Activated T-helper 2 cell treated with anti-CD3 and anti-CD28 coated beads, Interferon-gamma antibody, Interleukin-2, Interleukin-4, amounts not matched to agents 10 μg/mL and 5 μg/mL and 100 μg/mL, durations not matched to agents 14 hours and 24 hours and 36 hours (primary cell): ENCODE measurements at places on chromosomes 4 and X. TPM values are rescaled to one million over a fixed set of nuclear protein-coding genes. Genes with fewer than 3 reads are reported as not detected.

DNA sequence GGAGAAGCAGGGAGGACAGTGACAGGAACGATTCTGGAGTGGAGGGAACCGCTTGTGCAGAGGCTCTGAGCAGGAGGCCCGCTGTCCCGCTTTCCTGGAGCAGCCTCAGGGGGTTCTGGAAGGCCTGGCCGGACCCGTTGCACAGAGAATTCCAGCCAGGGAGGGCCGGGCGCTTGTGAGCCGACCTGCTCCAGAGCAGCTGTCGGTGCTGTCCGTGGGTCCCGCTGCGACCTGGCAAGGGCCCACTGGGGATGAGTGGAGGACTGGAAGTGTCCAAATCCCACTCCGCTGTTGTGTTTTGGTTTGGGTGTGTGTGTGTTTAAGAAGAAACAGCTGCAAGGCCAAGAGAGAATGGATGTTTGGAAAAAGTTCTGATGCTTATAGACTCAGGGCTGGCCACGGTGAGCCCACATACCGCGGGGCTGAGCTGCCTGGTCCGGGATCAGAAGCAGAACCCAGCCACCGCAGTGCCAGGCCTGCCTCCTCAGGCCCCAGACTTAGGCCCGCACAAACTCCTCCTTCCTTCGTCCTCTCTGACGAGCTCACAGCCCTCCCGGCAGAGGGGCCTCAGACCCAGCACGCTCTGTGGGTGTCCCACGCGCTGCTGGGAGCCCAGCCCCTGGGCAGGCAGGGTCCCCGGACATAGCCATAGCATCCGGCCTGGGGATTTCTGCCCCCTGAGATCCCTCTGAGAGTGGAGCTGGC lies 73.9 kb downstream of the HTRA3 start:
- H3K27ac ChIP-seq = no peak overlapping the region
- H3K27me3 ChIP-seq = no peaks in the 10 kb centered on the region
- H3K4me1 ChIP-seq = no peaks in the 10 kb centered on the region
- H3K36me3 ChIP-seq = no peaks in the 10 kb centered on the region

DNA sequence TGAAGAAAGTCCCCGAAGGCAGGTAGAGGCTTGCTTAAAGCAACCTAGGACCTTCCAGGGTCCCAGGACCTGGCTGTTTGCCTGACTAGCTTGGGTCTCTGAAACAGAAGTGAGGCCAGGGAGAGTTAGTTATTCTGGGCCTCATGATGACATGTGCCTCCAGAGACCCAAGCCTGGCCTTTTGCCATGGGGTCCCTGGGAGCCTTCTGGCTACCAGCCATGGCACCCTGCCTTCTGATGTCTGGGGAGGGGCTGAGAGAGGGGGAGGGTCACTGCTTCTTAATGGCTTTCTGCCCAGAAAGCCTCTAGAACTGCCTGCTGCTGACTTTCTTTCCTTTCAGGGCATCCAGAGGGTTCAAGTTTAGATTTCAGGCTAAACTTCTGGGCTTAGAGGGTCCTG lies 1.0 kb upstream of the STARD8 start:
- H3K36me3 ChIP-seq = no peaks in the 10 kb centered on the region
- no peaks in the 10 kb centered on the region for H3K4me1 ChIP-seq
- no peak overlapping the region for H3K4me3 ChIP-seq
- no peak for DNase-seq
- H3K27me3 ChIP-seq = peaks cover 9% of the 10 kb centered on the region

- no peaks in the 10 kb centered on the region for H3K4me1 ChIP-seq
- H3K27me3 ChIP-seq = no peaks in the 10 kb centered on the region
- H3K27ac ChIP-seq = no peak overlapping the region
Measured at GRCh38 chrX:3448563-3448962, 102.1 kb upstream of the MXRA5 start.

DNA sequence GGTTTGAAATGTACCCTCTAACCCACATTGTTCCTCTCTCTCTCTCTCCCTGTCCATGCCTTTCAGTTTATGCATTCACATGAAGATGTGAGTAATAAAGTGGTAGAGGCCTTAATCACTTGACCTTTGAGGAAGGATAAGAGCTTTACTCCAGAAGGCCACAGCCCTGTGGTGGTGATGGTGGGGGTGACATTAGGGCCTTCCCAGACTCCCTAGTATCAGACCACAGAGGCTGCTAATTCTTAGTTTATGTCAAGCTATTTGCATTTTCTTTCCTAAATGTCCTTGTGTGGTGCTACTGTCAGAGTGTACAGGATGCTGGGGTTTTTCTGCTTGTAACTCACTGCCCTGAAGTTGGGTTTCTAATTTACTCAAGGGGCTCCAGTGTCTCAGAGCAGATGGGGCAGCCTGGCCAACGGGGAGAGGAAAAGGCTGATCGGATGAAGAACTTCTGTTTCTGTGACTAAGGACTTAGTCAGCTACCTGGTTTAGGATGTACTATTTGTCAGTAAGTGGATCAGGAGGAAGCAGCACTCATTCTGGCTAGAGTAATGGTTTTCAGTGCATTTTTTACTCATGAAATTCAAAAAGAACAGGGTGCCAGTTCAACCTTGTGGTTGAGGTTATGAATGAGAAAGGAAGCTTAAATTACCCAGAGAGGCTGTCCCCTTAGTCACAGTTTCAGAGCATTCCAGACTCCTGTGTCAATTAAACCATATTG lies 509.6 kb upstream of the DIPK2B start:
- H3K4me3 ChIP-seq = no peak overlapping the region
- no peaks in the 10 kb centered on the region for H3K36me3 ChIP-seq
- H3K27me3 ChIP-seq = no peaks in the 10 kb centered on the region
- peak overlapping the region; percentile 87 for H3K27ac ChIP-seq
- peaks cover 44% of the 10 kb centered on the region for H3K4me1 ChIP-seq
- DNase-seq = peak; percentile 12

GRCh38 chr4:177511611-177512010 lies 69.4 kb upstream of the AGA start:
- no peaks in the 10 kb centered on the region for H3K4me1 ChIP-seq
- H3K27ac ChIP-seq = no peak overlapping the region
- H3K4me3 ChIP-seq = no peak overlapping the region

GRCh38 chr4:150283689-150284088 lies 205.4 kb downstream of the DCLK2 start:
- H3K27me3 ChIP-seq = no peaks in the 10 kb centered on the region
- no peak overlapping the region for H3K4me3 ChIP-seq
- peak overlapping the region; percentile 15 for H3K27ac ChIP-seq
- H3K36me3 ChIP-seq = peaks cover 8% of the 10 kb centered on the region
- DNase-seq = no peak

CHRDL1 gene
- total RNA-seq = not detected in 2 replicates

DNA sequence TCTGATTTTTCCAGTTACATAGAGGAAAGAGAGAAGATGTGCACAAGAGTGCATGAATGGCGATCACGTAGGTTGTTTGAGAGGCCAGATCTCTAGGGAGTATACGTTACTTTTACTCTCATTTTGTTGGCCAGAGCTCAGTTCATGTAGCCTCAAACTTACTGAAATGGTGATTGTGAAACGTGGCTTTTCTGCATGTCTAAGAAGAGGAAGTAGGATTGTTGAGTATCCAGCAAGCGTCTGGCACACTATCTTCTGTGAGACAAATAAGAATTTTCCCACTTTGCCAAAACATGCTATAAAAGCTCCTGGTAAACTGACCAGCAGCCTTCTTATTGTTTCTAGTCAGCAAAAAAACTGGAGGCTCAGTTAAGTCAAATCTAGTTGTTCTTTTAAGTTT lies 264.5 kb upstream of the EMCN start:
- H3K4me1 ChIP-seq = no peaks in the 10 kb centered on the region
- H3K27ac ChIP-seq = no peak overlapping the region
- no peaks in the 10 kb centered on the region for H3K36me3 ChIP-seq
- no peak for DNase-seq
- no peaks in the 10 kb centered on the region for H3K27me3 ChIP-seq

DNA sequence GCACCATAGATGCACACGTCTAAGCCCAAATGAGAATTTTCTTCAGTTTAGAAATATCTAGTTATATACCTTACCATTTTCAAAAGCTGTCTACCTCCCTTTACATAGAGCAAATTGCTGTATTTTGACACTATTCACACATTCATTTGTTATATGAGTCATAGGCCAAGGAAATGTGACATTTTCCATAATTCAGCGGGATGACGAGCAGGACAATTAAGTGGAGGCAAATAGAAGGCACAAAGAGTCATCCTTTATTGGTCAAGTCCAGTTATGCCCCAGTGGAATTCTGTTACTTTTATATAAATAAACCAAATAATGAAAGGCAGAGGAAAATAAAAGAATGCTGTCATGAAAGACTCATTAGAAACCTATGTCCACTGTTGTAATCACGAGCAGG lies 27.9 kb downstream of the FGF13 start:
- no peak overlapping the region for H3K4me3 ChIP-seq
- H3K27ac ChIP-seq = no peak overlapping the region
- no peak for DNase-seq
